ENCODE measurements at places on chromosomes 12 and 14.

- DNase-seq = no peak
Observed at GRCh38 chr14:68140076-68140741, 320.6 kb downstream of the RAD51B start.

GRCh38 chr12:43151441-43151981 is 400.5 kb downstream of the ADAMTS20 start:
- DNase-seq = no peak

- DNase-seq = no peak
Observed at GRCh38 chr12:53735556-53735955, 8.3 kb upstream of the CALCOCO1 start.

GRCh38 chr14:27927519-27927918 is 839.1 kb upstream of the FOXG1 start:
- no peak for DNase-seq

GRCh38 chr12:77324416-77324762 is 259.0 kb upstream of the E2F7 start:
- DNase-seq = no peak

DNA sequence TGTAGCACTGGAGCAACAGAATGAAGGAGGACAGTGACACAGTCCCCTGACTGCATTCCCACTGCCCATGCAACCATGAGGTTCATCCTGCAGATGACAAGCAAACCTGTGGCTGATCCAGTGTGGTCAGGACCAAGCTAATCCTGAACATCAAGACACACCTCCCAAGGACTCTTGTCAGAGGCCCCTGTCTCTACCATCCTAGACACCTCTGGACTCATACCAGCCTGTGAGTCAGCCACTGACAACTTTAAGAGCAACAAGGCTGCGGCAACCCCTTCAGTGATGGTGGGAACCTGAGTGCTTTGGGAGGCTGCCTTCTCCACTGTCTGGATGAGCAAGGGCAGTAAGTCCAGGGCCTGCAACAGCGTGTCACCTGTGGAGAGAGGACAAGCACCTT is 24.6 kb downstream of the GCN1 start:
- no peak for DNase-seq

DNA sequence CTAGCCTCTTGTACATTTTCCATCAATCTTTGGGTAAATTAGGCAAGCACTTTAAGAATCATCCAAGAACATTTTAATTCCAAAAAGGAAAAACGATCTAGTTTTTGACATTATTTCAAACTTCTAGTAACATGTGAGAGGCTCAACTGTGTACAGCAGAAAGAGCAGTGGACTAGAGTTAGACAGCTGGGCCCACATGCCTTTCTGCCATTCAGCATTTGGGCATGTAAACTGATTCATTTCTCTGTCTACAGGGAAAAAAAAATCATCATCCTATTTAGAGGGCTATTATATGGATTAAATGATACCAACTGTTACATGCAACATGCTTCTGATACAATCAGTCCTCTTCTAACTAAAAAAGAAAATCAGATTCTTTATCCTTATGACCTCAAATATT is 17.7 kb downstream of the ATP2B1 start:
- no peak for DNase-seq

DNA sequence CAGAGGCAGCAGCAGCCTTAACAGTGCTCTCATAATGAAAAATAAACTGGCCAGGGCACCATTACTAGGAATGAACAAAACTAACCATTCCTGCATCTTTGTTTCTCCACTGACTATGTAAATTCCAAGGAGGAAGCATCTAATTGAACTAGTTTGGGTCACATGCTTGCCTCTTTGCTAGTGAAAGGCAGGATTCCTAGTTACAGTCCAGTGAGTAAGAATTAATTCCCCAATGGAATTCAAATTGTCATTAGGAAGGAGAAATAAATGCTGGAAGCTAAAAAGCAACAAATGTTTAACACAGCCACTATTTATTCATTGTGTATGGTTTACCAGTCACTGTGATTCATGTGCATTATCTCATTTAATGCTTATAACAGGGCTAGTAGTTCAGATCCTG is 316.0 kb downstream of the CCDC91 start:
- no peak for DNase-seq

- no peak for DNase-seq
Observed at GRCh38 chr14:99645545-99646505, 896 bp downstream of the HHIPL1 start.

DNA sequence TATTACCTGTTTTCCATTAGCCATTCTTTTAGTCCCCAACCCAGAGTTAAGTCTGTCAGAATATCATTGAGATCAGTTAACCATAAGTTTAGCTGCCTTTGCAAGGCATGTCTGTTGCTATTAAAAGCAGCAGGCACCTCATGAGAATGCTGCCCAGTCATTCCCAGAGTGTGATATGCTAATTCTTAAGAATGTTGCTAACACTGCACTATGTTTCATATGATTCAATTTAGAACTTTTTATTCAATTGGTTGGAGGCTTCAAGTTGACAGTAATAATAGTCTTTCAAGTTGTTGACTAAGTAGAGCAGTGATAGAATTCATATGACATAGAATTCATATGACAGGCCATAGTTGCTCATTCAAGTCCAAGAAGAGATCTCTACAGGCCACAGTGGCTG is 292.3 kb downstream of the FUT8 start:
- no peak for DNase-seq

DNA sequence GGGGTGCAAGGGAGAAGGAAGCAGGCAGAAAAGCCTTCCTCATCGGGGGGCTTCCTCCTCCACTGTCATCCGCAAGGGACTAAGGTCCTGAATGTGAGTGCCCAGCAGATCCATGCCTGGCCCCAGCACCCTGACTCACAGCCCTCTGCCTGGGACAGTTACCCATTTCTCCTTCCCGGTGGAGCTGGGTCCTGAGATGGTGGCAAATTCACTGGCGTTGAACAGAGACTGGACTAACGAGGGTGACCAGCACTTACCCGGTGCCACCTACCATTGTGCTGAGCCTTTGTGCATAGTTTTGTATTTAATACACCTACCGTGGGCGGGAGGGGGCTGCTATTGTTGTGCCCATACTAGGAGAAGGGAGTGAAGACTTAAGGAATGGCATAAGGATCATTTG is 30.9 kb upstream of the PLEKHG6 start:
- no peak for DNase-seq

GRCh38 chr14:59785629-59786028 is 84.9 kb downstream of the RTN1 start:
- no peak for DNase-seq

DNA sequence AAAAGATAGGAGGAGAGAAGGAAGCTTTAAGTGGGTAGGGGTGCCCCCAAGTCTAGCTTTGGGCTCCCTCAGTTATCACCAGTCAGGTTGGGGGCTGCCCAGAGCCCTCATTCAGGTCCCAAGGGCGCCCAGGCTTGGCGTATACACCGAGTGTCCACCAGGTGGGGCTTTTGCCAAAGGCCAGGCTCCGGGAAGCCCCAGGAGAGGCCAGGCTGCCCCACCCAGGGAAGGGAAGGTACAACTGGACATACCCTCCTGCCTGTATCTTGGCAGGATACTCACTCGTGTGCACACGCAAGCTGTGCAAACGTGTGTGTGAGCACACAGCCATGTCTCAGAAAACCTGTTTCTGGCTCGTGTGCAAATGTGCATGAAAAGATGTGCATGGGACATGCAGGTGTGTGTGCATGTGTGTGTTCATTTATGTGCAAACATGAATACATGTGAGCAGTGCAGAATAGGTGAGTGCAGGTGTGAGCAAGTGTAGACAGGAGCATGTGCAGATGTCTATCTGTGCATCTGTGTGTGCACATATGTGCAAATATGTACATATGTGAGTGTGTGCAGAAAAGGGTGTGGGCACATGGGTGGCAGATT is 103.9 kb upstream of the MYL2 start:
- DNase-seq = peak; percentile 78

DNA sequence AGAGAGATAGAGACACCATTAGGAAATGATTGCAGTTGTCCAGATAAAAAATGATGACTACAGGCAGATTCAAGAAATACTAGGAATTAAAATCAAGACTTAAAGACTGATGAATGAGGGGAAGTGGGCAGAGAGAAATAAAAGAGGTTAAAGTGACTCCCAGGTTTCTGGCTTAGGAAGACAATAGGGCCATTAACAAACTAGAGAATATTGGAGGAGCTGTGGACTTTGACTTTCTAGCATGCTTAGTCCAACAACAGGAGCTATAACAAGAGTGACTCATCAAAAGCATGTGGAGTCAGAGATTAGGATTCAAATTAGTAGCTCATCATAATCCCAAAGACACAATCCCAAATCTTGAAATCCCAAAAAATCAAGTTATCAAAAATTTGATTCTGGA is 101.5 kb downstream of the BMP4 start:
- DNase-seq = no peak

GRCh38 chr14:51129130-51129529 is 34.2 kb upstream of the TRIM9 start:
- no peak for DNase-seq

- DNase-seq = no peak
Observed at GRCh38 chr12:3746758-3747157, 6.2 kb downstream of the CRACR2A start.

GRCh38 chr12:69684466-69684865 is 14.6 kb downstream of the BEST3 start:
- no peak for DNase-seq

DNA sequence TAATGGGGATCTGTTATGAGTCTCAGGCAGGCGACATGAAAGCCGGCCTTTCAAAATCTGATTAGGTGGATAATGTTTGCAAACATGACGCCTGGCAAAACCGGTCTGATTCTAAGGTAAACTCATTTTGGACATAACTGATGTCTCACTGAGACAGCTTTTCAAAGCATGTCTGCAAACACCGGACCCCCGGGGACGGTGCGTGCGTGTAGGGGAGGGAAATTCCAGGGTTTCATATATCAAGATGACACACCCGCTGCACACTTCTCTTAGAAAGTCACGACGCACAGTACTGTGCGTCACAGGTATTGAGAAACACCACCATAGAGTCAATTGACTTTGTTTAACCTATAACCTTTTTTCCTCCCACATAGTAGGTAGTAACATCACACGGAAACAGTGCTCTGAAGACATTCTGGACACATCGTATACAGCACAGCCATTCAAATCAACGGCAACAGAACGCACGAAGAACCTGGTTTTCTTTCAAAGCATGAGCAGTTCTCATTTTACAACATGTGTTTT is 43.9 kb upstream of the TESC start:
- no peak for DNase-seq

DNA sequence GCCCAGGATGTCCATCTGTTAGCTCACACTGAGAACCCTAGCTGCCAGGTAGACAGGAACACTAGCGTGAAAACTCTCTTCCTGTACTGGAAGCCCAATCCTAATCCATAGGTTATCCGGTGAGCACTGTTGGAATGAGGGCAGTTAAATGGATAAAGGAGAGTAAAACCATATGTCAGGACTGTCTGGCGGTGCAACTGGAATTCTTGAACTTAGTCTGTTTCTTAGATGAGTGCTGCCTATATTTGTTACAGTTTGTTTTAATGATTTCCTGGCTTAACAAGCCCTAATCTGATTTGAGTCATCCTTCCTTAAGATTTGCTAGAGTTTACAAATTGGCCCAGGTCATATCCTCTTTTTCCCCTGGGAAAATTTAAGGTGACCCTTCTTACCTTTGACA is 104.7 kb downstream of the ANO4 start:
- DNase-seq = no peak

DNA sequence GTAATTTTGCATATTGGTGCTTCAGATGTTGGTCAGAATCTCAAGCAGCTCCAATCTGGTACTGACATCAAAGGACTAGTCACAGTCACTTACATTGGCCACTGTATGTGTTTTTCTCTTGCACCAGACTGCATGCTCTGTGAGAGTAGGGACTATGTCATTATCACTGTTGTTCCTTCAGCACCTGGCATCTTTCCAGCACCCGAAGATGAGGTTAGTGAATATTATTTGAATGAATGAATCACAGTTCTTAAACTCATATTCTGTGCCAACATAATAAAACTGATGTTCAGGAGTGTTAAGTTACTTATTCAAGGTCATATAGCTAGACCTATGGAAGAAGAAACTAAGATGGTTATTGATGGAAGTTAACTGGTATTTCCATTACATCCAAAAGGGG is 204.5 kb upstream of the TBX3 start:
- no peak for DNase-seq

DNA sequence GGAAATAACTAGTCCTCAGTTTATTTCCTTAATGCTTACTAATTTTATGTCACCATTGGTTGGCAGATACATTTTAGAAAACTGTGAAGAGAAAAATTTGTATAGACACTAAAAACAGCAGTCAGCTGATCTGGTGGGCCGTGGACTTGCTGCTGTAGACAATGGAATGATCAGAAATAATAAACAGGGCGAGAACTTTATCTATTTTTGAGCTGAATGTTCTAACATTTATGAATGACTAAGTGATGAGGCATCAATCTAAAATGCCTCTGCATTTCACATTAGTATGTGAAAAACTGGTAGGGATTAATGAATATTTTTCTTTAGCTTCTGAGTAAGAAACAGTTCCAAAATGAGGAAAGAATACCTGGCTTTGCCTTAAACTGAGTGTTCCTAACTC is 24.8 kb upstream of the PKP2 start:
- DNase-seq = no peak

DNA sequence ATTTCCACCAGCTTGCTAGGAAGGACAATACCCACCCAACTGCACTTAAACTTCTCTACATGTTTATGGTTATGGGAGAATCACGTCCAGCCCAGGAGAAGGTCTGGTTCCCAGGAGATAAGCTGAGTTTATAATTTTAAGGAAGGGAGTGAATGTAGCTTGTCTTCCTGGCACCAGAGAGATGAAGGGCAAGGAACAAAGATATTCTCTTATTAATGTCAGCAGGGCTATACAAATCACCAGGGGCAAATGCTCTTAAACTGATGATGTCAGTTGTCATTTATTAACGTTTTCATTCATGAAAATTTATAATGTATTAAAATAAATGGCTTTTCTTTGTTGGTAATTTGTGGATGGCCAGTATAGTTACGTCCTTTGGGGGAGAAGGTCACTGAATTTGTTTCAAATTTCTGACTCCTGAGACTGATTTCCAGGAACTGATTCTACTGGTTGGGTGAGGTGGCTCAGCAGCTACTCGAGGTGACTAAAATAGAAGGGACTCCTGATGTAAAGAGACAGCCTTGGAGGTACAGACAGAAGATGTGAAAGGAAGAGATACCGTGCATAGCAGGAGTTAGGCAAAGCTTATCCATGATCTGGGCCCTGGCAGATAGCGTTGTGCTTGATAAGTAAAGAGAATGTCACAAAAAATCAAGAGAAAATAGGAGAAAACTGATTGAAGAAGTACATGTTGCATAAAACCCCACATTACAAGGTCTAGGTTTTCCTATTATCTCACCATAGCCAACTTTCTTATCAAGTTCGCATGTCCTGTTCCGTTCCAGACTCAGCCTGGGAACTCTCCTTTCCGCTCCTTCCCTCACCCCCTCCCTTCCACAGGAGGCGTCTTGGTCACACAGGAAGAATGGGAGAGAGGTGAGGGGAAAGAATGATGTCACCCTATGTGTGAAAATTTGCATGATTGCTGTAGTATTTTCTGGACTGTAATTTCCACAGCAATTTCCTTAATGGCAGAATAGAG is 367.1 kb upstream of the FAR2 start:
- no peak for DNase-seq

- no peak for DNase-seq
Observed at GRCh38 chr12:52612431-52613383, 5.7 kb downstream of the KRT73 start.
